Stimulated activated CD8-positive, alpha-beta memory T cell treated with anti-CD3 and anti-CD28 coated beads, Interleukin-15, amount 100 ng/mL, for 24 hours (primary cell): ENCODE measurements at places on chromosomes 4 and X.

GRCh38 chr4:110138551-110138950 lies 59.9 kb downstream of the ELOVL6 start:
- DNase-seq, result no peak

- DNase-seq, result no peak
Observed at GRCh38 chr4:110510955-110511544, 35.1 kb downstream of the ENPEP start.

- no peak for DNase-seq
Observed at GRCh38 chr4:87012265-87012953, 77.6 kb downstream of the AFF1 start.

DNA sequence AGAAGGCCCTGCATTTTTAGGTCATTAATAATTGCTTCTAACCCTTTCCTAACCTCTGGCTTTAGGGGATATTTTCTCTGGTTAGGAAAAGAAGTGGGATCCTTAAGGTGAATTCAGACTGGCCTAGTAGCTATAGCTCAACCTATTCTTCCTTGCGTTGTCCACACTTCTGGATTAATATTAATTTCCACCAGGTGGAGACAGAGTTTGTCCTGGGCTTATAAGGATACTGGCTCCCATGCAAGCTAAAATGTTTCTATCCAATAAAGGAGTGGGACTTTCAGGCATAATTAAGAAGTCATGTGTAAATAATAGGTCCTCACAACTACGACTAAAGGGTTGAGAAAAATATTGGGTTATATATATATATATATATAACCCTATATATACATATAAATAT lies 860.0 kb upstream of the POU3F4 start:
- no peak for DNase-seq

GRCh38 chrX:112083624-112084326 lies 1.2 kb upstream of the TRPC5 start:
- DNase-seq, result no peak

GRCh38 chr4:24856586-24856985 lies 56.3 kb downstream of the CCDC149 start:
- DNase-seq, result no peak

DNA sequence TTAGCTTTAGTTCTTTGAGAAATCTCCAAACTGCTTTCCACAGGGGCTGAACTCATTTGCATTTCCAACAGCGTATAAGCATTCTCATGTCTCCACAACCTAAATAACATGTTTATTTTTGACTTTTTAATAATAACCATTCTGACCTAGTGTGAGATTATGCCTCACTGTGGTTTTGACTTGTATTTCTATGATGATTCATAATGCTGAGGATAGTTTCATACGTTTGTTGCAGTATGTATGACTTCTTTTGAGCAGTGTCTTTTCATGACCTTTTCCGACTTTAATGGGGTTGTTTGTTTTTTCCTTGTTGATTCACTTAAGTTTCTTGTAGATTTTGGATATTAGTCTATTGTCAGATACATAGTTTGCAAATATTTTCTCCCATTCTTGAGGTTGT lies 1833.0 kb upstream of the PCDH10 start:
- no peak for DNase-seq

- no peak for DNase-seq
Observed at GRCh38 chrX:35728481-35728880, 69.7 kb upstream of the MAGEB16 start.

DNA sequence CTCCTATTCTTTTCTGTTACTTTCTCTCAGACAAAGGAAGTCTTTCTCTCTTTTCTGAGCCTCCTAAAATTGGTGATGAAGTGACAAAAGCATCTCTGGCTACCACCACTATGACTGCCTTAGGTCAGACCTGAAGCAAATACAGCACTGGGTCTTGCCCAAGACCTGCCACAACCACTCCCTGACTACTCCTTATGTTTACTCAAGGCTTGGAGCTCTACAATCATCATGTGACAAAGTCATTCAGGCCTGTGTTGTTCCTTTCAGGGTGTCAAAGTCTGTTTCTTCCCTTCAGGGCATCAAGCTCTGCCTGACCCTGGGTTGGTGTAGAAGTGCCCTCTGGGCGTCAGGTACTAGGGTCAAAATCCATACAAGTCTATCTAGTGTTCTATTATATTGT lies 419.2 kb upstream of the CT83 start:
- no peak for DNase-seq

DNA sequence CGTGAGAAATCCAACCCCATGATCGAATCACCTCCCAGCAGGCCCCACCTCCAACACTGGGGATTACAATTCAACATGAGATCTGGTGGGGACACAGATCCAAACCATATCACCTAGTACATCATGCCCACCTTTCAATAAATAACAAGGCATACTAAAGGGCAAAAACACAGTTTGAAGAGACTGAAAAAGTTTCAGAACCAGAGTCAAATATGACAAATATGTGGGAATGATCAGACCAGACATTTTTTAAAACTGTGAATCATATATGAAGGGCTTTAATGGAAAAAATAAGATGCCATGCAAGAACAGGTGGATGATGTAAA lies 167.3 kb downstream of the CAMK2D start:
- DNase-seq, result no peak

GRCh38 chrX:103585411-103586313 lies at the start of gene TCEAL4:
Gene TCEAL4, plus strand, starts transcription at chrX:103585515. Its CDS starts 1,161 bp downstream, at chrX:103586676.
- no peak for DNase-seq

- DNase-seq, result no peak
Observed at GRCh38 chr4:119489305-119489704, 139.3 kb downstream of the PDE5A start.

GRCh38 chr4:53889326-53890055 lies 174.9 kb downstream of the CHIC2 start:
- DNase-seq, result no peak

DNA sequence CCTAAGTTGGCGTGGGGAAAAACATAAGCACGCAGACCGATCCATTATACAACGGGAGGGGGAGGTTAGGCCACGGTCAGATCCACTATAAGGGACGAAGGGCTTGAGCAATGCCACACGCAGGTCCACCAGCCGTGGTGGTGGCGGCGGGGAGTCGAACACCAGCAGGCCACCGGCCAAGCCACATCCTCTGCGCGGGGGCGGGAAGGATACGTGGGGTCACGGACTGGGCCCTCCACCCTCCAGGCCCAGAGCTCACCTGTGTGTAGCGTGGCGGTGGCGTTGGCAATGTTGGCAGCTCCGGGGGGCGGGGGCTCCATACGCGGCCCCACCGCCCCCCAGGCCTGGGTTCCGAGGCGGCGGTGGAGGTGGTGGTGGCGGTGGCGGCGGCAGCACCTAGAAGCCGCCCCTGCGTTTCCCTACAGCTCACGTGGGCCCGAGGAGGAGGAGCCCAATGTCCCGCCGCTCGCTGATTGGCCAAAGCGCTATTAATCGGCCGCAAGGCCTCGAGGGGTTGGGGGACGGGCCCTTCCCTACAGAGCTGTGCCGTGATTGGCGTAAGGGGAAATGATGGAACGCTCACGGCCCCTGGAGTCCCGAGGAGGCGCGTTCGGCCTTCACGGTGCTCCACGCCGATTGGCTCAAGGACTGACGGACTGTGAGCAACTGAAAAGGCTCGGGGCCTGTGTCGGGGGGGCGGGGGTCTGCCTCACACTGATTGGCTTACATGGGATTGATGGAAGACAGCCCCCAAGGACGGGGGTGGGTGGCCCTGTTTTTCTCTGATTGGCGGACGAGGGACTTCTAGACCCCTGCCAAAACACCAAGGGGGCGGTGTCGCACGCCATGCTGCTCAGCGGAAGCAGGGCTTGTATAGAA lies at the start of gene ELK1:
Gene ELK1, minus strand, starts transcription at position 400 of the 879 bp plus-strand sequence. CDS start 9,122 bp downstream, outside the sequence.
- DNase-seq, result peak; percentile 58

DNA sequence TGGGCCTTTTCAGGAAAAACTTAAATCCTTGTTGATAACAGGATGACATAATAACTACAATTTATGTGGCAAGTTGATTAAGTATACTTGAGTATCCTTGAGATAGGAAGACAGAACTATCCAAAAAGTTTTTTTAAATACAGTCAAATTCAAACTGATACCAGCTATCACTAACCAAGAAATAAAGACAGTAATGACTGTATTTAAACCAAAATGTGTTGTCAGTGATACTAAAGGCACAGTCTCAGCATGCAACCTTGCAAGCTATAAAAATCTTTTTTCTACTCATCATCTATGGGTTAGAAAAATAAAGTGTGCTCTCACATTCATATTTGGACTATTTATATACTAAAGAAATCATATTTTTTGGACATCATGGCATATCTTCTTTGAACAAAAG lies 64.7 kb downstream of the PAPSS1 start:
- no peak for DNase-seq

DNA sequence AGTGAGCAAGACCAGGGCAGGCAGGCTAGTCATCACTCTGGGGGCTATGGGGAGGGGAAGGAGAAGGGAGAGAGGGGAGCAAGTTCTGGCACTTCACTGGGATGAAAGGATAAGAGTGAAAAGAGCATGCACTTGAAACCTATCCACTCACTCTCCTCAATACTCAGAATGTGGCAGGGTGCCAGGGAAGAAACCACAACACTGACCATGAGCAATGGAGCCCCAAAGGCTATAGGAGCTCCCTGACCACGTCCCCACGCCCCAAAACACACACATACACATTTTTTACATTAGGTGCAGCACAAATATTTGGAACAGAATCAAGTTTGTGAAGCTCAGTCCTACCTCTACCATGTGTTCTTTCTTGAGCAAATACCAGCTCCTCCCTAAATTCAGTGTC lies 132.2 kb downstream of the IDS start:
- no peak for DNase-seq

DNA sequence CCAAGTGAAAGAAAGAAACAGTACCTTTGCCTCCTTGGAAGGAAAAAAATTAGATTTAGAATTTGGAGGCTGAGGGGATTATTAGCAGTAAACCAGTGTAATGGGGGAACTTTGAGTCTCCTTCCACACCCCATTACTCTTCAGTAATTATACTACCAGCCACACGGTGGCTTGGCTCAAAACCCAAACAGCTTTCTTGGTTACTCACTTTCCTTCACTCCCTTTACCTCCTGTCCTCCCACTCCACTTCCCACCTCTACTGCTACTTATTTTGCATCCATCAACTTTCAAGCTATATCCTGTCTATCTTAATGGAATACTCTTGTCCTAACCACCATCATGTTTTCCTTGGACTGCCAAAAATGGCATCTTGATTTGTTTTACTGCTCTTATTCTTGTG lies 310.6 kb upstream of the AADAT start:
- DNase-seq, result no peak

DNA sequence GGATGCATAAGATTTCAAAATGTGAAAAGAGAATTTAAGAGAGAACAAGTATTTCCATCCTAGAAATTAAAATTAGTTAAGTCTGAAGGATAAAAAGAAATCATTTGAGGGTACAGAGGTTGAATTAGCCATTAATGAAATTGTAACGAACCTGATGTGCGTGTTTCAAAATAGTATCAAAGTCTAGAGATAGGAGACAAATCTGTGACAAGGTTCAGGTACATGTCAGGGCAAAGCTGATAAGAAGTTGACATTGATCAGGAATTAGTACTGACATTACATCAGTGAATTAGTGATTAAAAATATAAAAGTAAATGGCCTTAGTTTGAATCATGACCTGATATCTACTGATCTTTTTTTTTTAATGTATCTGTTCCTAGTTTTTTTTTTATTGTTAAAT lies 62.3 kb downstream of the UGT2B10 start:
- no peak for DNase-seq

GRCh38 chr4:10490996-10491395 lies 33.8 kb upstream of the ZNF518B start:
- no peak for DNase-seq

- DNase-seq, result no peak
Observed at GRCh38 chrX:44314259-44314734, 29.2 kb downstream of the EFHC2 start.

DNA sequence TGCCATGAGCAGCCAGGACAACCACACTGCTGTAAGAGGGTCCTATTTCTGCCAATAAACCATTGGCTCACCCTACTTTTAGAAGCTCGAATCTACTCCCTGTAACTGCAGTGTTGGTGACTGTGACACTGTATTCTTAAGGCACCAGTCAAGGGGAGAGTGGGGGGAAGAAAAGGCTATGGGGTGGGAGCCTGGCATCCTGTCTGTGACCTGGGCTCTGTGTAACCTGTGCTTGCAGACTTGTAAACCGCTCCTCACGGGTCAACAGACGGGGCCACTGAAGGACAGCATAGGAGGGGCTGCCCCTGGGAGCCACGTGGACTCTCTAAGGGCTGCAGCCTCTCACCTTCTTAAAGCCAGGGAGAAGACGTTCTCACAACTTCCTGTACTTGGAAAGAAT lies 42.2 kb upstream of the ENPP6 start:
- DNase-seq, result no peak

- no peak for DNase-seq
Observed at GRCh38 chrX:87105131-87105530, 412.5 kb upstream of the KLHL4 start.

DNA sequence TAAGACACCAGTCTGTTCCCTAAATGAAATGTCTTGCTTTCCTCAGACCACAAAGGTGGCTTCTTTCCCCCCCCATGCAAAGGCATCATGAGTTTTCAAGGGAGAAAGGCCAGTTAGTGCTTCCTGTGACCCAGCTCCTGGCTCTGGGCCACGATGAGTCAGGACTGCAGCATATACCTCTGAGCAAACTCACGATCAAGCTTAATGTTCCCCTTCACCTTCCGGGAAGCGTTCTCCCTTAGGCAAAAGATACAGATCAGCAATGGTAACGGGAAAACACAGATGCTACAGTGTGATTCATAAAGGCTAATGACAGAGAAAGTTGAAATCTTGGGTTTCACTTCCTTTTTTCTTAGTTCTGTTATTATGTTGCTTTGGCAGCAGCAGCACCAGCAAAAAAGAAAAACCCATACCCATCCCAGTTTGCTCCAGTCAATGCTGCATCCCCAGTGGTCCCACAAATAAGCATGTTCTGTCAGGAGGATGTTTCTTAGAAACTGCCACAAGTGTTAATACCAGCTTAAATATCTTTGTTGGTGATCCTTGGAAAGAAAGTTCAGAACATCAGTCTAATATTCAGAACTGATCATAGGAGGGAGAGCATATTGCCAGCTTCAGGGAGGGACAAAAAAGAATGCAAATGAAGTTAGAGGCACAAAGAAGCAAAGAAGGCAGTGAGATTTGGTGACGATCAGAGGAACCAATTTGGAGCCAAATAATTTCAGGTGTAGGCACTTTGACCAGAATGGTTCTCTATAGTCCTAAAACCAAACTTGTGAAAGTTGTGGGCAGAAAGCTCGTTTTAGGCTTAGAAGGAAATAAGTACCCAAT lies 41.2 kb downstream of the LONRF3 start:
- DNase-seq, result peak; percentile 1

- no peak for DNase-seq
Observed at GRCh38 chrX:125544856-125545255, 225.2 kb downstream of the TEX13C start.
